Osteocyte (in vitro differentiated cells): ENCODE measurements at places on chromosomes 13 and 19. TPM values are rescaled to one million over a fixed set of nuclear protein-coding genes. Genes with fewer than 3 reads are reported as not detected.
A peak's percentile ranks its signal among the peaks of the same experiment; 100 is the strongest.

Gene ZNF730
- 2.3 and 2.4 TPM in 2 replicates for total RNA-seq

Gene DBP
- 18.5 and 20.3 TPM in 2 replicates for total RNA-seq

DNA sequence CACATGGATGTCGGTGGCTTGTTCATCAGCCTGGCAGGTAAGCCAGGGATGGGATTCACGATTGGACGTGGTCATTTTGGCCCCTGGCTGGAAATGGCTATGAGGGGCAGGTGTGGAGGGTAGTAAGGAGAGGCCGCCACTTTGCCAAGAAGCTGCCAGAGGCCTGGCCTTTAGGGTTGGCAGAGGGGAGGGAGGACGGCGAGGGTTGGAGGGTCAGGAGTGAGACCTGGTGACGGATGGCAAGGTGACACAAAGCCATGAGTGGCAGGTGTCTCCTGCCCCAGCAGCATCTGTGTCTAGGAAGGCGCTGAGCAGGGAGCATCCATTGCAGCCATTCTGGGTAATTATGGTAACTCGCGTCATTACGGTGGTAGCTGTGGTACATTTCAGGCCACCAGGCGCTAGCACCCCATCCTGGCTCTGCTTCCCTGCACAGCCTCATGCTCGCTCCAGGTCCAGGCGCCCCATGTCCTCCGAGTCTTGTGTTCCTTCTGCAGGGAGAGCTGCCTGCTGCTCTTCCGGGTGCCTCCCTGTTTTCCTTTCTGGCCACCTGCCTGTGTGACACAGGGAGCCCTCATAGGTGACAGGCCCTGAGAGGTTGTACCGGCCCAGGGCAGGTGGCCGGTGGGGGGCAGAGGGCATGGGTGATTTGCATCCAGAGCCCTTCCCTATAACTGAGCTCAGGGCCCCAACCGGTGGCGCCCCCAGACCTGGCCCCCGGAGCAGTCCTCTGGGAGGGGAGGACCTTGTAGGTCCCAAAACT, 4.2 kb downstream of the SSBP4 start:
- peak overlapping the region; percentile 34 for H3K27ac ChIP-seq
- H3K27me3 ChIP-seq, result no peaks in the 10 kb centered on the region
- peaks cover 3% of the 10 kb centered on the region for H3K36me3 ChIP-seq
- no peak for DNase-seq

- H3K36me3 ChIP-seq, result peaks cover 15% of the 10 kb centered on the region
- H3K4me1 ChIP-seq, result peaks cover 33% of the 10 kb centered on the region
- DNase-seq, result no peak
- no peaks in the 10 kb centered on the region for H3K27me3 ChIP-seq
- H3K27ac ChIP-seq, result no peak overlapping the region
- H3K4me3 ChIP-seq, result no peak overlapping the region
Observed at GRCh38 chr13:94270556-94270955, 208.9 kb downstream of the DCT start.

- no peak overlapping the region for H3K4me3 ChIP-seq
- no peak for DNase-seq
- no peaks in the 10 kb centered on the region for H3K36me3 ChIP-seq
Observed at GRCh38 chr13:102310691-102311418, 91.0 kb downstream of the FGF14 start.

GRCh38 chr13:99271249-99271648, 13.1 kb upstream of the GPR18 start:
- H3K27me3 ChIP-seq, result no peaks in the 10 kb centered on the region
- H3K4me1 ChIP-seq, result no peaks in the 10 kb centered on the region
- DNase-seq, result no peak
